ENCODE measurements at places on chromosomes 2 and 18.

DNA sequence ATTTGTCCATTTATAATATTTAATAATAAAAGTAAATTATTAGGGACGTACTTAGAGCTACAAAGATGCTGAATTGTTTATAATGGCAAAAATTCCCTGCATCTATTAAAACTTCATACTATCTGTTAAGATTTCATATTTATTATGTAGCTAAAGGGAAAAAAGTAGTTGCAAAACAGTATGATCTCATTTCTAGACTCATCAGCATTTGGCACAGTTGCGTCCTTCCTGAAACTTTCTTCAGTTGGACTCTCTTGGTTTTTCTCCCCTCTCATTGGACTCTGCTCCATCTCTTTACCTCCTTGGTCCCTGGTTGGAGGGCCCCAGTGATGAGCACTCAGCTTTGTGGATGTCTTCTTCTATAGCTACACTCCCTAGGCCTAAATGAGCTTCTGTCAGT lies 99.6 kb downstream of the TMEM247 start:
- no peak for DNase-seq

DNA sequence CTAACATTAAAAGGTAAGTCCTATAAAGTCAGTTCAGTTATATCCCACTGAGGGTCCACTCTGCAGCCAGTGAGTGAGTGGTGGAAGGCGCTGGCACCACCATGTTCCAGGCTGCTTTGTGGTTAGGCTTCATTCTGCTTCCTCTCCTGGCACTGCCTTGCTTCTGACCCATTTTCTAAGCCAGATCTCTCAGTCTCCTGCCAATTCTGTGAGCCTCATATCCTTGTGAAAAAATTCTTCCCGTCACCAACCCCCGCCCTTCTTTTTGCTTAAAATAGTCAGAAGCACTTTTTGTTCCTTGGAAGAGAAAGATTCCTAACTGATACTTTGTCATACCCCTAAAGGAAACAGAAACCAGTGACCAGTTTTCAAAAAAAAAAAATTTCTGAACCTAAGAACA lies 139.8 kb upstream of the NCK2 start:
- DNase-seq = no peak

DNA sequence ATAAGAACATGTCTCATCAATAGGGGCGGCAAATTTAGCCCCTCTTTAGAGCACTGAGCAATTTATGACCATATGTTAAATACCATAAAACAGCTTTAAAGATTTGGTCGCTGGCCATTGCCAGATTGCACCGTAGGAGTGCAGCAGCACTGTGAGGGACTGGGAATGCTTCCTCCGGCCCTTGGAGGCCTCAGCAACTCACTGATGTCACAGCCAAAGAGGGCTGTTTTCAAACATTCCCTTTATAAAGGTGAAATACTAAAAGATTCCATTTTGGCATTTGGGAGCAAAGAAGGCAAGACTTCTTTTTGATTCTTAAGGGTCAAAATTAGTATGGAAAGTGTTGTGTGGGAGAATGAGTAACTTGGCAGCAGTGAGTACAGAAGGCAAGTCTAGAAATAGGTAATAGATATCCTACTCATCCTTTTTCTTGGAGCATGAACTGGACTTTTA lies 63.7 kb downstream of the BABAM2 start:
- DNase-seq = no peak

GRCh38 chr2:46363535-46364170 lies 66.4 kb downstream of the EPAS1 start:
- no peak for DNase-seq

- DNase-seq = no peak
Measured at GRCh38 chr2:17637131-17637906, 96.8 kb downstream of the VSNL1 start.

DNA sequence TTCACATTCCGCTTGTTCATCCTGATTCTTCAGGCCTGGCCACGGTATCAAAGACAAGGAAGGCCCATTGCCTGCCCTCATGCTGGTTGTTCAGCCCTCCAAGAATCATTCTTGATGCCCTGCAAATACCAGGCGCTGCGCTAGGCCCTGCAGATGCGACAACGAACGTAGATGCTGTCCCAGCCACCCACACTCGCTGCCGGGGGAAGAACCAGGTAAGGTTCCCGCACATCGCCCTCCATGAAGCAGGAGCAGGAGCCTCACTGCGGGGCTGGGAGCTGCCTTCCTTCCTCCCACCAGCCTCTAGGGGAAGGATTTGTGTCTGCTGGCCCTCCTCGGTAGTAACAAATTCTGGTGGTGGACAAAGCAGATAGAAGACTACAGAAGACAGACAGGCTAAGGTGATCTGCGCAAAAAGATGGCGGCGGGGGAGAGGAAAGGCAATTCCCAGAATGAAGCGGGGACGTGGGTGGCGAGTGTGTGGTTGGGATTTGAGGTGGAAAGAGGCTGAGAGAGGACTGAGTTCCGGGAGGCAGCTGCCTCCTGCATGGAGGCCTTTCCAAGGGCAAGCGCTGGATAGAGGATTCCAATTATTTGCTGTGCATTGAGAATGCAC lies 19.8 kb upstream of the GPR55 start:
- DNase-seq = no peak

- no peak for DNase-seq
Measured at GRCh38 chr2:2328848-2329247, 2.2 kb downstream of the MYT1L start.

DNA sequence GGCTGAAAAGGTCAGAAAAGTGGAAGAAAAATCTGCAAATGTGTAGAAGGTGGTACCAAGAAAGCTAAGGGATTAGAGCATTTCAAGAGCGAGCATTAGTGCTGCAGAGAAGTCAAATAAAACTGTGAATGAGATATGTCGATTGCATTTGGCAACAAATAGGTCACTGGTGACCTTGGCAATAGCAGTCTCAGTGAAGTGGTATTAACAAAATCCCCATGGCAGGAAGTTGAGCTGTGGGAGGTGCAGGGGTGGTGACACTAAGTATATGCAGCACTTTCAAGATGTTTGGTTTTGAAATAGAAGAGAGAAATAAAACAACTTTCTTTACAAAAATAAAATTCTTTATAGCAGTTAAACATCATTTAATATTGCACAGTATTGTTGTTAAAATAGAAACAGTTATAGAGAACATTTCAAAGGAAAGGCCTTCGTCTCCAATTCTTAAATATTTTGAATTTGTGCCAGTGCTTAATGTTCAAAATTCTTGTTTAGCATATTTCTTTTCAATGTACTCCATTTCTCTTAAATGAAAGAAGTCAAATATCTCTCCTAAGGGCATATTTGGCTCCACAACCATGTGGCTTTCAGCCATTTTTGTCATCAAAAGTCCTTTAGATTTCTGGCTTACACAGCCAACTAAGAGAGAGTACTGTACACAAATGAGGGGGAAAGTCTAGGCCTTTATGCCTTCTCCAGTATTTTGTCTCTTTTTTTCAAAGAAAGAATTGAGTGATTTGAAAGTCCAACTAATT lies 443.0 kb upstream of the MMADHC start:
- no peak for DNase-seq

GRCh38 chr18:50571606-50572005 lies 11.7 kb downstream of the MAPK4 start:
- DNase-seq = no peak

- no peak for DNase-seq
Measured at GRCh38 chr2:156537141-156537540, 101.0 kb downstream of the GPD2 start.

- no peak for DNase-seq
Measured at GRCh38 chr18:44986933-44987332, 306.2 kb downstream of the SETBP1 start.

- DNase-seq = no peak
Measured at GRCh38 chr2:20168048-20168726, 56.7 kb downstream of the SDC1 start.
